ENCODE measurements at places on chromosomes 6 and 20.

DNA sequence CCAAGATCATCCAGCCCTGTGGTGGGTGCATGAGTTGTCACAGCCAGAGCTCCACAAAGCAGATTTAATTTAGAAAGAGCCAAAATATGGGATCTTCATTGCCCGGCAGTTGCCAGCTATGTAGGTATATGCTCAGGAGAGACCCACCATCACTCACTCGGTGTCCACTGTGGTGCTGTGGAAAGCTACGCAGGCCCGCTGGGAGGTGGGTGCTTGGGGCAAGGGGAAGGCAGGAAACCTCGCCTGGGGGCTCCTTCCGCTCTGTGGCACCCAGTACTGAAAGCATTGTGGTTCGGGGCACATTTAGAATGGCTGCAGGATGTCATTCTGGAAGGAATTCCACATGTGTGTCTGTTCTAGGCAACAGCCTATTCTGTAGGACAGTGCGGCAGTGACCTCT lies 259.9 kb downstream of the TAF4 start:
- DNase-seq, result no peak

- no peak for DNase-seq
These were observed 1.6 kb downstream of the TMEM244 start for GRCh38 chr6:129859524-129859923.

GRCh38 chr20:59961423-59961822 lies 3.2 kb downstream of the CDH26 start:
- DNase-seq, result no peak

DNA sequence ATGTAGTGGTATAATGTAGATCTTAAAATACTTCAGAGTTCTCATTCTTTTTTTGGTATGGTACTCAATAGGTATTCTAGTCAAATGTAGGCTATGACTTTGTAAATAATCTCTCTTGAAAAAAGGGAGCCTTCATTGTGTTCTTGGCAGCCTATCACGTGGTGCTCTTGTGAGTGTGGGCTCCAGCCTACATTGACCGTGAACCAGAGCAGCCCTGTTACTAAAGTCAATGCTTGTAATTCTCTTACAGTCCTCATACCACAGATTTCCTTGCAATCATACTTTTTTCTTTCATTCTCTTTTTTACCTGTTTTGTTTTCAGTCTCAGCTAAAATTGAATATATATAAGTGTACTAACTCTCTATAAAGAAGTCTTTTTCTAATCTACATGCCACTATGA lies 31.1 kb downstream of the ARID1B start:
- DNase-seq, result no peak

GRCh38 chr20:52494244-52494643 lies 302.7 kb upstream of the ZFP64 start:
- no peak for DNase-seq

GRCh38 chr20:35992713-35993335 lies 24.4 kb downstream of the CNBD2 start:
- peak; percentile 48 for DNase-seq

All from COR-L47 (cell line).